NCI-H146 (cell line): ENCODE measurements at places on chromosomes 3 and 15.

GRCh38 chr3:111106993-111107661 lies 35.5 kb downstream of the NECTIN3 start:
- no peak for DNase-seq

GRCh38 chr3:31993843-31994242 lies 12.3 kb downstream of the ZNF860 start:
- no peak for DNase-seq

DNA sequence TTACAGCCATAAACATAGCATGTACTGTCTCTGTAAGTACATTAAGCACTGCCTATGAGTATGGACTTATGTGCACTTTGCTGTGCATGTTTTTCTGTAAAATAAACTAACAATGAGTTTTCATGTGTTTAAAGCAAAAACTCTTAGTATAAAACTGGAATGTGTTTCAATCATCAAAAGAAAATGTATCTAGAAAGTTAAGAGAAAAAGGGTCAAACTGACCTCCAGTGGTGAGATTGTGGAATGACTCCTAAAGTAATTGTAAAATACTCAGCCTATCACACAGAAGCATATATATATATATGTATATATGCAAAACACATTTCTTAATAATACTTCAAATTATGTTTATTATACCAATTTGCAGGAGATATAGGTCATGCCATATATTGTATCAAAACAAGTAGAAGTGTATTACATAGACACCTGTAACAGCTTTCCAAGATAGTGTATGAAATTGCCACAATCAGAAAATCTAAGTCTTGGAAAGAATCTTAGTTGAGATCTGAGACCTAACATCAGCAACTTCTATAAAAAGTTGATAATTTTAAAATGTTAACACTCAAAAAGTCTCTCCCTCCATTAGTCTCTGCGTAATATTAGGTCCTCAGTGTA lies 199.6 kb downstream of the FMN1 start:
- no peak for DNase-seq

- DNase-seq = no peak
Measured at GRCh38 chr15:39194106-39194830, 386.6 kb upstream of the THBS1 start.

- no peak for DNase-seq
Measured at GRCh38 chr15:62802612-62803011, 239.9 kb upstream of the TPM1 start.

DNA sequence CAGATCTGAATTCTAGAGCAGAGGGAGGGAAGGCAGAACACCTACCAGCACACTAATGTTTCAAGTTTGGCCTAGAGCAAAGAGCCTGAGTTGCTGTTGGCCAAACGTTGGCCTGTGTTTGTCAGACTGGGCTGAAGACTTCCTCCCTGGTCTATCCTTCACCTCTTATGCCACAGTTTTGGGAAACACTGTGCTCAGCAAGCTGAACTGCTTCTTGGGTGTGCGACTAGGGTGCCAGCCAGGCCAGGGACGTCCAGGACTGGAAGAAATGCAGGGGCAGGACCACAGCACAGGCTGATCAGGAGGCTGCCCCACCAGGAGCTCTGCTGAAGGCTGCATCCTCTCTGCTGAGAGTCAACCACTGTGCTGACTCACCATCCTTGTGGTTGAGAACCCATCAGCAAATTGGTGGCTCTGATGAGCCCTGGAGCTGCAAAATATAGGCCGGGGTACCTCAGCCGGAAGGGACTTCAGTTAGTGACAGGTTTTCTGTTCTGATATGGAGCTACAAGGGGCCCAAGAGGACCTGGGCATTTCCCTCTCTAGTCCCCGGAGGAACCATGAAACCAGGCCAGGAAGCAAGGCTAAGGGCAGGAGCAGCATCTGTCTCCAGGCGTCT lies 131.6 kb upstream of the RASGRP1 start:
- DNase-seq = no peak

GRCh38 chr3:61583890-61584875 lies 22.8 kb downstream of the PTPRG start:
- DNase-seq = no peak

GRCh38 chr3:212432-212831 lies 15.9 kb downstream of the CHL1 start:
- no peak for DNase-seq

- DNase-seq = no peak
Measured at GRCh38 chr3:197333901-197334639, 35.7 kb upstream of the DLG1 start.

DNA sequence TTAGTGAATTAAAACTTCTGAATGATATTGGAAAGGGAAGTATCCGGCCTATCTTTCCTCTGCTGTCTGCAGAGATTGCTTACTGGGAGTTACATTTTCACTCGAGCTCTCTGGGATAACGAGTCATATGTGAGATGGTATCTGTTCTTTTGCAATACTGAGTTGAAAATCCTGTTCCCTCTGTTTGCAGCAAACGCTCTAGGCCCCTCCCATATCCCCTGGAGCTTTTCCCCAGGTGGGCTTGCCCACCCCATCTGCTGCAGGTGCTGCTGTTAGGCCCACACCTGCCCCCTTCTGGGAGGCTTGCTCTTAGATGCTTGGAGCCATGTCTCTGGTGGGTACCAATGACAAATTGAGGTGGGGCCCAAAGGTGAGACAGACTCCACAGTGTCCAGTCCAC lies 42.7 kb upstream of the MTMR10 start:
- peak; percentile 61 for DNase-seq

DNA sequence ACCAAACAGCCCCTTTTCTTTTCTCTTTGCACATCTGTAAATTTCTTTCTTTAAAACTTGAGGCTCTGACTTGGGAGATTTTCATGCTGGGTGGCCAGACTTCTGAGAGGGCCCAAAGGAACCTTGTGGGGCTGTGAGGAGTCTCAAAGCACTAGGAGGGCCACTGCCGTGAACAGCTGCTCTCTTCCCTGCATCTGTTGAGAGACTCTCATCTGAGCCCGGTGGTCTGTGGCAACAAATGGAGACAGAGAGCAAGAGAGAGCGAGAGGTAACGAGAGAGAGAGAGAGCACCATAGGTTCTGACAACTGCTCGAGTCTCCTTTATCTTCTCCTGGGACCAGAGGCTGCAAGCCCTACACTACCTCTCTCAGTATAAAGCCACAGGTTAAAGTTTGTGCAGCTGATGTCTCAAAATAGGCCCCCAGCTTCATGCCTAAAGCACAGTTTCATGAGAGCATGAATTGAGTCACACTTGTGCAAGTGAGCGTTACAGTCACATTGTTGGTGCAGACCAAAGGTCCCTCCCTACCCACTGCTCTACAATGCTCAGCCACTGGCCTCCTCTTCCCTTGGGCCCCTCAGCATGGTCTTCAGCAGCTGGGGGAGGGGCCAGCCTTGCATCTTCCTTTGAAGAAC lies 60.7 kb downstream of the ZNF621 start:
- DNase-seq = no peak

DNA sequence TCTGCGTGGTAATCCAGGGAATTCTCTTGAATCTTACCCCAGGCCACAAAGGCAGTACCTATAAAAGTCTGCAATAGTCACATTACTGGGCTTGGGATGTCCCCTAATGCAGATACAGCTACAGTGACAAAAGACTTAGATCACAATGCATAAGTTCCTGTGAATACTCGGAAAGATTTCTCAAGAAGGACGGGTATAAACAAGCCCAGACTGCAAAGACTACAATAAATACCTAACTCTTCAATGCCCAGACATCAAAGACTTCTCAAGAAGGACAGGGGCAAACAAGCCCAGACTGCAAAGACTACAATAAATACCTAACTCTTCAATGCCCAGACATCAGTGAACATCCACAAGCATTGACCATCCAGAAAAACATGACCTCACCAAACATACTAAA lies 50.9 kb downstream of the NUDT16 start:
- DNase-seq = no peak

- no peak for DNase-seq
Measured at GRCh38 chr3:184381261-184382224, 1.7 kb downstream of the CHRD start.

DNA sequence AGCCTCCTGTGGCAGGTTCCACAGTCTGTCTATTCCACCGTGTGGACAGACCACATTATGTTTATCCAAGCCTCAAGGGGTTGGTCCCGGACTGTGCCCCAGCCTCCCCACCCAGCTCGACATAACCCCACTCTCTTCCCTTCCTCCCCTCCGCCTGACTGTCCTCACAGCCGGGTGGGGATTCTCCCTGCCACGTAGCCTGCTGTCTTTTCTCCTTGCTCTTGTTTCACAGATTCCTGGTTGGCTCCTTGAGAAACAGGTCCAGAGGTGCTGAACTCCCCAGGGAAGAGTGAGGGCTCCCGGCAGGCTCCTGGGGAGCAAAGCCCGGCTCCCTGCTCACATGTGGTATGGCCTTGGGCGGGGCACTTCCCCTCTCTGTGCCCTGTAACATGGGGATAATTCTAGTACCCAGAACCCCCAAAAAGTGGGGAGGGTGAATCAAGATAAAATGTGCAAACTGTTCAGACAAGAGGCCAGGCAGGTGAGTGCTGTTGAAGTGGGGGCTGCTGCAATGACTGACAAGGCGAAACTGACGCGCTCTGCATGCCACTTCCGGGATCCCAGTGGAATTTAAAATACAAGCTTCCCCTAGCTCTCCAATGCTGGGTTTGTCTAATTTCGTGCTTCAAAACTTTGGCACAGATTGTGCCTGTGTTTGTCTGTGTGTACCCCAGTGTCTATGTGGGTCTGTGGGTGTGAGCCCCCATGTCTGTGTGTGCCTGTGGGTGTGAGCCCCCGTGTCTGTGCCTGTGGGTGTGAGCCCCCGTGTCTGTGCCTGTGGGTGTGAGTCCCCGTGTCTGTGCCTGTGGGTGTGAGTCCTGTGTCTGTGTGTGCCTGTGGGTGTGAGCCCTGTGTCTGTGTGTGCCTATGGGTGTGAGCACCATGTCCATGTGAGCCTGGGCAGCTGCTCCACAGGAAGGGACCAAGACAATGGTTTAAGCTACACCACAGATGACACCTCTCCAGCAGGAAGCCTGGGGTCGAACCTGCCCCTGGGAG lies 160.6 kb upstream of the IQSEC1 start:
- DNase-seq = no peak

DNA sequence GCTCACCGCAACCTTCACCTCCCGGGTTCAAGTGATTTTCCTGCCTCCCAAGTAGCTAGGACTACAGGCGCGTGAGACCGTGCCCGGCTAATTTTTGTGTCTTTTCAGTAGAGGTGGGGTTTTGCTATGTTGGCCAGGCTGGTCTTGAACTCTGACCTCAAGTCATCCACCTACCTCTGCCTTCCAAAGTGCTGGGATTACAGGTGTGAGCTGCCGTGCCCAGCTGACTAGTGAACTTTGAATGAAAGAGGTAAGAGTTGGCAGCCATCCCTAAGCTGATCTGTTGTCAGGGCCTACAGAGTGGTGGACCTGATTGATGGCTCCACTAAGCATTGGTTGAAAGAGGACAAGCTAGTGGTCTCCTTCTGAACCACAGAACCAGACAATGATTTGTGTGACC lies 15.3 kb downstream of the PXK start:
- DNase-seq = no peak

GRCh38 chr3:88589138-88589537 lies 439.4 kb downstream of the C3orf38 start:
- no peak for DNase-seq

GRCh38 chr15:71294251-71294910 lies 179.1 kb downstream of the THSD4 start:
- DNase-seq = no peak

DNA sequence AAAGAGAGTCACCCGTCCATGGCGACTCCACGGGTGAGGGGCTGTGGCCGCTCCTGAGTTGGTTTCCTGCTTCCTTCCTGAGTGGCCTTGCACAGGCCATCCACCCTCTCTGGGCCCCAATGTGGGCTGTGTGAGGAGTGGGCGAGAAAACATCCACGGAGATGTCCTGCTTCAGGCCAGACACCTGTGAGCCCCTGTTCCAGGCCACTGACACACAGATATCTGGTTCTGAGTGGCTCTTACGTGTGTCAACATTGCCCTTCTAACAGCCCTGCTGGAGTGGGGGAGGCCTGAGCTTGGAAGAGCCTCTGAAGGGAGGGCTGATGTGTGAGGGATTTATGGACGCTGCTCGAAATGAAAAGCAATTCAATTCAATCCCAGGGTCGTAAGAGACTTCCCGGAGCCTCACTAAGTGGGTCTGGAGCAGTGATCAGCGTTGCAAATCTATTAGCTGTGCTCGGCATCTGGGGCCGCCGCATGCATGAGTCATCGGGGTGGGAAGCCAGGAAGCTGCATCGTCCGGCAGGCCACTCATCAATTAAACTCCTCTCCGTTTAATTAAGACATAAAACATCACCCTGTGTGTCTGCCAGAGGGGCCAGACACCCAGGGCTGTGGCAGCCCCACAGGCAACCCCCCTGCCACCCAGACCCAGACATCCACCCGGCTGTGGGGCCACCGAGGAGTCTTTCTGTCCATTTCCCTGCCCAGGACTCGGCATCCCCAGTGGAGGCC lies 20.0 kb upstream of the PRR23E start:
- DNase-seq = peak; percentile 22

- no peak for DNase-seq
Measured at GRCh38 chr3:58728723-58729122, 62.1 kb upstream of the FAM3D start.

GRCh38 chr3:98917608-98918007 lies 16.1 kb upstream of the DCBLD2 start:
- DNase-seq = no peak

- no peak for DNase-seq
Measured at GRCh38 chr3:40097131-40098117, 212.1 kb upstream of the EIF1B start.

DNA sequence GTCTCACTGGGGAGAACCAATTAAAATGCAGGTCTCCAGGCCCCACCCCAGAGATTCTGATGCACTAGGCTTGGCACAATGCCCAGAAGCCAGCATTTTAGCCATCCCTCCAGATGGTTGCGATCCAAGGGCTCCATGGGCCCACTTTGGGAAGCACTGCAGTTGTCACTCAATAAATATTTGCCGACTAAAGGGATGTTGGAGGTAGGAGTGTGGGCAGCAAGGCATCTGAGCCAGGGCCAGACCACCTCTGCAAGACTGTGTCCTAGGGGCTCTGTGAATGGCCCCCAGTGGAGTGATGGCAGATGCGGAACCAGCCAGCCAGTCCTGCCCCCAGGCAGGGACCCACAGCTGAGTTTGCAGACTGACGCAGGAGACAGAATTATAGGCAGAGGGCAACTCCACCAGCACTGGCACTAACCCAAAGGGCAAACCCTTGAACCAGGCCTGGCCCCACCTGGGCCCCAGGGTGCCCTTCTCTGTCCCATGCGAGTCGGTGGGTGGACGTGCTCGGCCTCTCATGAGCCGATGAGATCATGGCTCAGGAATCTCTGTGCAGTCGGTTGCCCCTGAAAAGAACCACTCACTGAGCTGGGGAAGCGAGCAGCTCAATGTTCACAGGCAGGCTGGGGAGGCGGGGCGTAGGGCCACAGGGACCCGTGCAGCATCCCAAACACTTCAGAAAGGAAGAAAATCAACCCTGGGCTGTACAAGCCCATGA lies 49.7 kb downstream of the SEMA5B start:
- DNase-seq = peak; percentile 36
